Renal cortex interstitium (tissue), 15 donors: ENCODE measurements at places on chromosomes 6 and 20. TPM values are rescaled to one million over a fixed set of nuclear protein-coding genes. Genes with fewer than 3 reads are reported as not detected.
A peak's percentile ranks its signal among the peaks of the same experiment; 100 is the strongest.

GRCh38 chr20:53002786-53003185 is 30.6 kb downstream of the TSHZ2 start:
- DNase-seq = no peak

- no peak for DNase-seq
These were observed 69.4 kb upstream of the PRL start for GRCh38 chr6:22366214-22366613.

GRCh38 chr6:29663300-29664042 is 6.6 kb downstream of the MOG start:
- no peak for DNase-seq

DNA sequence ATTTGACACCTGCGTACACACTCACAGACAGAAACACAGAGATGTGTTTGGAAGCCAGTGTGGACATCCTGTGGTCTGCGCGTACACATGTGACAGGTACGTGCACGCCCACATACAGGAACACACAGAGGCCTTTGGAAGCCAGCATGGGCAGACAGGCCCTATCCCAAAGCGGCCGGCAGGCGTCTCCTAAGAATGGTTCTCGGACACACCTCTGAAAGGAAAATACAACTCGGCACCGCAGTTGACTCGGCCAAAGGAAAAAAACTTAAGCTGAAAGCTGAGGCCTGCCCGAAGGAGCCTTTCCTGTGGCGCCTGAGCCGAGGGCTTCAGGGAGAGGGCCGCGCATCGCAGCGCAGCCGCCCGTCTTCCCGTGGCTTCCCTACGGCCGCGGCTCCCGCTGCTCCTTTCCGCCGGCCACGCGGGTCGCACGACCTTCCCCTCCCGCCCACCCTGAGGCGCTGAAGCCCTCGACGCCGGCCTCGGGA is 1.4 kb upstream of the CEP43 start:
- DNase-seq = peak; percentile 73

- DNase-seq = no peak
These were observed 107.0 kb upstream of the FOXO3 start for GRCh38 chr6:108453601-108454185.

DNA sequence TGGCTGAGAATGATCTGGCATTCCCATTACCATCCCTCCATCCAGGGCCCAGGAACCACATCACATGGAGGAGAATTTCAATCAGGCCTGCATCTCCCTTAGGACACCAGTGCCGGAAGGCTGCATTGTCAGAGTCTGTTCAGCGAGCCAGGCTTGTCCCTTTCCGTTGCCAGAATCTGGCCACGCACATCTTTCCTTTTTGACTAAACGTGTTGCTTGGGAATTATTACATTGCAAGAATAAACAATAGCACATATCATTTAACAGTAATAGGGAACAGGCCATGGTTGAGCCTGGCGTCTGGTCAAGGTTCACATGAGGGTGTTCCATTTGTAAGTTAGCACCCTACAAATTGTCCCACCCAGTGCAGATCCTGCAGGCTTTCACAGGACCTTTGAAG is 42.8 kb downstream of the SOBP start:
- DNase-seq = no peak

DNA sequence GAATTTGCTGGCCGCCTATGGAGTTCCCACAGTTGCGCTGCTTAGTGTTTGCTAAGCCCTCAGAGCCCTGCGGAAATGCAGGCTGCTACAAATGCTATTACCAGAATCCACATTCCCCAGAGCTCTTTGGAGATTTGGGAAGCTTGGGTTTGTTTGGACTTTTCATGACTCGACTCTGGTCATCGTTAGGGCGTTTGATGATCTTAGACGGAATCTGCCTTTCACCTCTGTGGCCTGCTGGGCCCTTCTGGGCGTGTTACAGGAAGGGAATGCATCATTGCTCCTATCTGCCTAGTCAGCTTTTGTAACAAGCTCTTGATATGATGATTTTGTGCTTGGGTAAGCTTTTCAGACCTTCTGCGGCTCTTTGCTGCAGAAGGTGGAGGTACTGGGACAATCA is 50.8 kb downstream of the EYA2 start:
- DNase-seq = no peak

DNA sequence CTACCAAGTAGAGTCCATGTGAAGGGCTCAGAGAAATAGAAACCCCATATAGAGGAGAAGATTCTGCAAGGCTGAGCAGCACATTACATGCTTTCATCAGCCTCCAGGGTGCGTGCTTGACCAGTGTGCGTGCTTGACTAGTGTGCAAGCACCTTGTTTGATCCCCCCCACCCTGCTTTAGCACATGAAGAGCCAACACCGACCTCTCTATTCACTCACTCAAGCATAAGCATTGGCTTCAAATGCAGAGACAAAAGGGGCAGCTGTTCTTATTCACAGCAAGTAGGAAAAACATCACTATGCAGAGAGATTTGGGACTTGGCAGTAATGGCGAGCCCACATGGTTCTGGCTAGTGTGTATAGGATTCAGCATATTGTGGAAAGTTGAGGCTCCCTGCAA is 278.7 kb upstream of the RNF217 start:
- no peak for DNase-seq

GRCh38 chr6:141963543-141964295 is 169.0 kb upstream of the GJE1 start:
- DNase-seq = no peak

GRCh38 chr6:170438861-170439260 is 114.2 kb downstream of the PSMB1 start:
- no peak for DNase-seq

Gene ALDH8A1
- polyA plus RNA-seq = 36.4 TPM

Gene MRAP2
- 4.2 TPM for polyA plus RNA-seq

Gene COL12A1
- 106 TPM for polyA plus RNA-seq

Gene HDGFL1
- polyA plus RNA-seq = not detected

Gene TGM2
- 40.4 TPM for polyA plus RNA-seq
